ENCODE measurements at places on chromosomes 12 and 14.

GRCh38 chr14:93729993-93730392 is 58.3 kb downstream of the PRIMA1 start:
- DNase-seq = no peak

DNA sequence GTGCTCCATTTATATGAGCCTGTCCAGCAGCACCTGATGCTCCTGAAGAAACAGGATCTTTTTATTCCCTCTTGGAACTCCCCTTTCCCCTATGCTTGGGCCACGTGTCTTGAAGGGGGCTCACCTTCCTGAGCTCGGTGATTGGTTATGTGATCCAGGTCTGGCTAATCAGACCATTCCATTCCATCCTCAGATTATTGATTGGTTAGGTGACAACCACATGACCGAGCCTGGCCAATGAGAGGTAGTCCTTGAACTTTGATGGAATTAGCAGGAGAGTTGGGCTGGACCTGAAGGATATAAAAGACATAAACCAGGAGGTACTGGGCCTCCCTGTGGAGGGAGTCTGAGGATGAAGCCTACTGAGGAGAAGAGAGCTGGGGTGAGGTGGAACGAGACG is 216.6 kb upstream of the LHX5 start:
- no peak for DNase-seq

DNA sequence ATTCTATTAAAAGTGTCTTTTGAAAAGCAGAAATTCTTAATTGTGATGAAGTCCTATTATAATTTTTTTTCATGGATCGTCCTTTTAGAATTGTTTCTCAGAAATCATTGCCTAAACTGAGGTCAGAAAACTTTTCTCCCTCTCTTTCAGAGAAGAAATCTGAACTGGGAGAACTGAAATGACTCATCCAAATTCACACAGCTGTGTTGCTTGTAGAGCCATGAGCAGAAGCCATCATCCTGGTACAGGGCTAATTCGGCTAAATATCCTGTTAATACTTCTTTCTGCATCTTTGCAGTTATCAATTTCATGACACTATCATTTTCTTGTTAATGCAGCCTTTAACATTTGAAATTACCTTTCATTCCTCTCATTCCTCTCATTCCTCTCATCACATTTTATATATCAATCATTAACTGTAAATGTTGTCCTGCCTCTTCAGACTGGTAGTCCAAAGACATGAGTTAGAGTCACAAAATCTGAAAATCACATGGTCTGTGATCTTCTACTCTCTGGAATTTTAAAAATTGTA is 15.5 kb downstream of the SLC15A5 start:
- DNase-seq = no peak

DNA sequence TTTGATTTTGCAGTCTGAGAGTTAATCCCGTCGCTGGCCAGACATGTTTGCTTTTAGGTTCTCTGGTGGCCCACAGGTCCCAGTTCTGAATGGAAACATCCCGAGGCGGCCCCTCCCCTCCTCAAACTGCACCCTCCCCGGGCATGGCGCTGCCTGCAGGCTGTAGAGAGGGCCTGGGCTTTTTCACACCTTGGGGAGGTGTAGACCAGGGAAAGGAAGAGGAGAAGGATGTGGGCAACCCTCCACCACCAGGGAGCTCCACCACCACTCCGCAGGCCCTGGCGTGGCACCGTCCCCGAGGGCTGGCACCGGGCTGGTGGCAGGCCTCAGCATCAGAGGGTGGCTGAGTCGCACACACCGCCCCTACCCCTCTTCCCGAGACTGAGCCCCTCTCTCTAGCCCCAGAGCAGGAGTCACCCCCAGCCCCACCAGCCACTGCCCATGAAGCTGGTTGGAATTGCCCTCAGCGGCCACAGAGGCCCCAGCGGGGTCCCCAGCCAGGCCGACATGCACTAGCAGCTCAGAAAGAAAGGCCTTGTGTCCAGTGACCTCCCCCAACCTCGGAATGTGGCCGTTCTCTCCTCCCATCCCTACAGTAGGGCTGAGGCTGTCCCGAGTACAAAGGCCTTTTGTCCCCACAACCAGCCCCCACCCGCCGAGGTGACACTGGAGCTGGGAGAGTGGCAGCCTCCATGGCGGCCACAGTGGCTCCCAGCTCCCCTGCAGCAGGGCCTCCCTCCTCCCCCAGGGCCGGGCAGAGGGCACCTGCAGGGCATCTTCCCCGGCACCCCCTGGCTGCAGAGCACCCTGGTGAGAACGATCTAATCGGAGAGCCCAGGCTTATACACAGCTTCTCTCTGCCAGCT is 23.5 kb upstream of the INF2 start:
- no peak for DNase-seq

DNA sequence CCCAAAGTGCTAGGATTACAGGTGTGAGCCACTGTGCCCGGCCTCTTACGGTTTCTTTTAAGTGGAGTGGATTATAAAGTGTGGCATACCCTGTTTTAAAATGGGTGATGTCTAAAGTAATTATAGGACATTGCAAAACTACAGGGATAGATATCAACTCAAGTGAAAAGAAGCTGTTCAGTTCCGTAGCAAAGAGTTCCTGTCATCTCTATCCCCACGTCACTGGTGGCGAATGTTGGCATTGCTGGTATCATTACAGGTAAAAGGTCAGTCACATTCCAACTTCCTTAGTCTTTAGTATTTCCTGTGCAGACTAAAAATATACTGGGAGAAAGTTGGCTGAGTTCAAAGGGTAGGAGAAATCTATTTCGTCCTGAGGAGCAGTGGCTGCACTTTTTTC is 95.6 kb upstream of the SLC38A2 start:
- DNase-seq = peak; percentile 54

DNA sequence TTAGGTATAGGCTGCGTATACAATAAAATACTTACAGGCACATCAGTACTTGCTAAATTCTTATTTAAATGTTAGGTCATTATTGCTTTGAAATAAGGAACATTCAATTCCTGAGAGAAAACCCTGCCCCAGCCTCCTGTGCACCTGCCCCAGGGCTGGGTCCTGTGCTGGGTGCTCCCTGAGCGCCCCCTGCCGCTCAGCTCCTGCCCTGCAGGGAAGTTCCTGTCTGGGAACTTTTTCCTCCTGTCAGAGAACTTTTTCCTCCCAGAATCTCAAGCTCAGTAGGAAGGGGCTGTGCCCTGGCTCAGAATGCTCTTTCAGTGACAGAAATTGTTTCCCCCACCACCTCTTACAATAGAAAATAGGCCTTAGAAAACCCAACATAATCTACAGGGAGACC is 751.1 kb downstream of the TMEM121 start:
- no peak for DNase-seq

DNA sequence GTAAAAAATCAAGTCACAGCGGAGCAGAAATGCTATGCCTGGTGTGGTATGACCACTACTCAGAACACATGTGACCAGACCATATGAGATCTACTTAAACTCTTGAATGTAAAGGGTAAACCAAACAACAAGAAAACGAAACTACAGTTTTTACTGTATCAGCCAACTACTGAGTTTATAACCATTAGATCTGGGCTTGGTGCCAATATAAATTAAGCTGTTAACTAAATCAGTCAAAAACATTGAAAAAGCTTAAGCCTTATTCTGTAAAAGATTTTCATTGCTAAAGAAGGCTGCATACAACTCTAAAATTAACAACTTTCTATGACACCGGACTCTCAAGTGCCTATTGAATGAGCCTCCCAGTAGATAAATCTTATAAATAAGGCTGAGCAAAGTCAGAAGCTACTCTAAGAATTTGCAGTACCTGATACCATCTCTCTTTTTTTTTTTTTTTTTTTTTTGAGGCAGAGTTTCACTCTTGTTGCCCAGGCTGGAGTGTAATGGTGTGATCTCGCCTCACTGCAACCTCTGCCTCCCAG is 35.4 kb downstream of the SPTLC2 start:
- DNase-seq = no peak

DNA sequence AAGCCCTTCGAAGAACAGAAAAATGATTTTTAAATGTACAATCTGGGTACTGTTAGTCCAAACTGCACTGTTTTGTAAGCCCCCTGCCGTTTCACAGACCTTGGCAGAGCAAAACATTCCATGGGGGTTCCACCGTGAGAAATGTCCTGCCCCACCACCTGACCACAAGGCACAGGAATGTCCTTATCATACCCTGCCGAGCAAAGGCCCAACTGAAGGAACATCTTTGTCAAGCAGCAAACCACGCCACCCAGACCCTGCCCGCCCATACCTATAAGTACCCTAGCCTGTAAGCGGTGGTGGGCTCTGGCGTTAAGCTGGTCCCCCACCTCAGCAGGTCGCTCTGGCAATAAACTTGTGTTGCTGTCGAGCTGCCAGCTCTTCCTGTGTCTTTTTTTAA is 181.6 kb upstream of the PZP start:
- no peak for DNase-seq

- no peak for DNase-seq
These were observed 22.8 kb upstream of the NXPH4 start for GRCh38 chr12:57193706-57194245.

DNA sequence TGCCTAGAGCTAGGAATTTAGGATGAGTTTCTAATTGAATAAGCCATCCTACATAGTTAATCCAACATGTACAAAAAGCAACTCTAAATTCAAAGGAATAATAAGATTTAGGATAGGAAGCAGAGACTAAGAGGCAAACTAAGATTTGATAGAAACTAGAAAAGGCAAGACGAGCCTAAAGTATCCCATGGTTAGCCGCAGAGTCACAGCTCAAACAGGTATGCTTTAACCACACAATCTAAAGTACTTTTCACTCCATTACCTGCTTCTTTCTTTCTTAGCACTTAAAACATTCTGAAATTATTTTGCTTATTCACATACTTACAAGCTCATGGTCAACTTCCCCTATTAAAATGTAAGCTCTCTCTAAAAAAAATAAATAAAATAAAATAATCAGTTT is 51.8 kb downstream of the OTOGL start:
- DNase-seq = no peak

DNA sequence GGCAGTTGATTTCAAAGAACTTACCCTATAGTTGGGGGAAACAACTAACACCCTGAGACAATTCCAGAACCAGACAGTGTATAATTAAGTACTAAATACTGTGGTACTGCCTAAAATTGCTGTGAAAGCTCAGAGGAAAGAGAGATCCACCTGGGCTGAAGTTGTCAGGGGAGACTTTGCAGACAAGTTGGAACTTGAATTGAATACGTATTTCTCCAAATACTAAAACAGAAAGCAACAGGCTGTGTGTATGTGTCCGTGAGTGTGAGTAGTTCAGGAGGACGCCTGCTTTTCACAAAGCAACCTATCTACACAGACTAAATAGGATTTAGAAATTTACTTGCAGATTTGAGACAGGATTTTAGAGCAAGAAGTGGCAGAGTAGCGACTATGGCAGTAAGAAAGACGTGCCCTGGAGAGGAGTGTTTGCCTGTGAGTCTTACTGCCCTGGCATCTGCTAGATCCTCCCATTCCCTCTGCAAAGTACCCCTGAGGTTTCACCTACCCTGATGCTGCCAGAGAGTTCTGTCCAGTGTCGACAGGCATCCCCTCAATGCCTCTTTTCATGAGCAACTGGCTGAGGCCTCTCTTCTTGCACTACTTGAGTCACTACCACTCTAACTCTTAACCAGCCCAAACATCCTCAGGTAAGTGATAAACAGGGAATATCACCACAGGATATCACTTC is 37.4 kb upstream of the BMP4 start:
- DNase-seq = no peak

DNA sequence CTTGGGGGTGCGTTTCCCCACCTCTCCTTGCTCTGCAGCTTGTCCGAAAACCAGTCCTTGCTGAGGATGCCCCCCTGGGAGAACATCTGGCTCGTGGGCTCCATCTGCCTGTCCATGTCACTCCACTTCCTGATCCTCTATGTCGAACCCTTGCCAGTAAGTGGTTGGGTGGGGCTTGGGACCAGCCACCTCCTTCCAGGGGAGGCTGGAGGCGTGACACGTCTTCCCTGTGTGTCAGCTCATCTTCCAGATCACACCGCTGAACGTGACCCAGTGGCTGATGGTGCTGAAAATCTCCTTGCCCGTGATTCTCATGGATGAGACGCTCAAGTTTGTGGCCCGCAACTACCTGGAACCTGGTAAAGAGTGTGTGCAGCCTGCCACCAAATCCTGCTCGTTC is 57.5 kb downstream of the ANAPC7 start:
- no peak for DNase-seq
